ENCODE measurements at places on chromosomes 7 and 10. TPM values are rescaled to one million over a fixed set of nuclear protein-coding genes. Genes with fewer than 3 reads are reported as not detected.

- no peak for DNase-seq
Observed at GRCh38 chr7:3867863-3868262, 566.8 kb downstream of the SDK1 start.

- DNase-seq: no peak
Observed at GRCh38 chr7:116772423-116772863, 89.9 kb upstream of the CAPZA2 start.

DNA sequence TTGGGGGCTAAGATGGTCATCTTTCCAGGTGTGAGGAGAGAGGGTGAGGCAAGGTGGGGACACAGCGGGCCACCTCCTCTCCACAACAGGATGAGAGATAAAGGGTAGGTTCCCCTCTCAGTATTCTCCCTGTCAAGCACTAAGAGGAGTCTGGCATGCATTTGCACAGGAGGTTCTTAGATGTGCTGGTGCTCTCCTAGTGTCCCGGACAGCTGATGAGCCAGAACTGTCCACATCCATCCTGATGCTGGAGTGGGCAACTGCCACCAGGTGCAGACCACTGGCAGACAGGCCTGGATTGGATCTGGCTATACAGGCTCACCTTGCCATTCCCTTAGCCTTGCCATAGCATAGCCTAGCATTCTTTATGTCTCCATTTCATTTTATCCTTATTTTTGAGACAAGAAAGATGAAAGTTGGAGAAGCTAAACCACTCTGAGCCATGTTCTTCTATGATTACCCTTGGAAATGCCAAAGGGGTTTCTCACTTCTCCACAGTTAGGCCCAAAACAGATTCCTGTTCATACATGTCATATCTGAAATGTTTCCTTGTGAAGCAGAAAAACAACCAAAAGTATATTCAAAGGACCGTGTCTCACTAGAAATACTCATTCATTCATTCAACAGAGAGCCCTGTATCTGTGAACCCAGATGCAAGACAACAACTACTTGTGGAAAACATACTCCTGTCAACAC, 48.8 kb upstream of the ANTXRL start:
- DNase-seq: peak; percentile 4

DNA sequence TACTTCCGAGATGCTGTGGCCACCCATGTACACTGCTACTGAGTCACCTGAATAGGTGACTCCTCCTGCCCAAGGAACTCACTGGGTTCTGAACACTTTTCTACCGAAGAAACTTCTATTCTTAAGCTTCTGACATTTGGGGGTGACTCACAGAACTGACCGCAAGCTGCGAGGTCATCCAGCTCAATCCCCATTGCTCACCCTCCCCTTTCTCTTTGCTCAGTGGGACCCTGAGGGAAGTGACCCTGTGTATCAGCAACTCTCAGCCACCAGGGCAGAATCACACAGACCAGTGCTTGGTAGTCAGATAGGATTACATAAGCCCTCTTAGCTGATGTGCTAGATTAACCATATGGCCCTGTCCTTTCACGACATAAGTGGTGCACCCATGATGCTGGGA, 46.3 kb downstream of the INSYN2A start:
- no peak for DNase-seq

GRCh38 chr10:96334616-96335526, 23.9 kb downstream of the OPALIN start:
- DNase-seq: no peak

GRCh38 chr7:28008911-28009310, 171.7 kb downstream of the JAZF1 start:
- no peak for DNase-seq

- no peak for DNase-seq
Observed at GRCh38 chr7:52021343-52021742, 704.7 kb upstream of the COBL start.

The PWWP2B gene
- 167 TPM for total RNA-seq

The NANOS1 gene
- total RNA-seq: 16.1 TPM

The EIF5AL1 gene
- total RNA-seq: not detected
